ENCODE measurements at places on chromosomes 11 and 22.

DNA sequence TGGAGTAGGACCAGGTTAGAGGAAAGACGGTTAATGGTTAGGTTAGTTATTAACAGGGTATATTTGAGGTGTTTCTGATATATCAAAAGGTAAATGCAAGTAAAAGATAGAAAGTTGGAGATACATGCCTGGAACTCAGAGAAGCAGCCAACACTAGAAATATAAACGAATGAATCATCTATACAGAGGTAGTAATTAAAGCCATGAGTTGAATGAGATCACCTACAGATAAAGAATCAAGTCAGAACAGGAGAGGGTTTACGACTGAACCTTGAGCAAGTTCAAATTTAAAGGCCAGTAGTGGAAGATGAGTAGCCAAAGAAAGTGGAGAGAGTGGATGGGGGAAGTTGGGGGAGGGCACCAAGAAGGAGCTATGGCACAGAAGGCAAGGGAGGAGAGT lies 73.9 kb downstream of the SPON1 start:
- no peak for DNase-seq

DNA sequence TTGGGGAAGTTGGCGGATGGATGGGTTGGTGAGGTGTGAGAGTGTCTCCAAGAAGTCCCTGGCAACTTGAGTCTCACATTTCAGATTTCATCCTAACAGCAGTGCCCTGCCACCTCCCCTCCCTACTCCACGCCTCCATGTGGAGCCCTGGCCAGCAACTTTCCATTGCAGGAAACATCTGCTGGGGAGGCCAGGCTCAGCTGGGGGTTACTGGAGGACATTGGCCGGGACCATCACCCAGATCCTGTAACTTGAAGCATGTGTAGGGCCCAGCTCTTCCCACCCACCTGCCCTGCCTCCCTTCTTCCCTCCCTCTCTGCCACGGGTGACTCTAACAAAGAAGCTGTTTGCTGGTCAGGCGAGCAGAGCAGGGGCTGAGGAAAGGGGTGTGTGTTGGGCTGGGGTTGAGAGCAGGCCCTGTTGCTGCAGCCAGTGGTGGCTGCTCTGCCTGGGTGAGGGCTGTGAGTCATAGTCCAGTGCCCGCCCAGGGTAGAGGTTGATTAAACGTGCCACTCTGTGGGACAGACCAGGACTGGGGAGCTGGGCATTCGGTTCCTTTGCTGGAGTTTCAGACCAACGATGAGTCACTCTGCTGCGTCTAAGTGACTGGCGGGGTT lies 64.0 kb downstream of the SCN3B start:
- DNase-seq = no peak

- peak; percentile 13 for DNase-seq
Measured at GRCh38 chr22:43152003-43152356, 621 bp downstream of the TSPO start.

DNA sequence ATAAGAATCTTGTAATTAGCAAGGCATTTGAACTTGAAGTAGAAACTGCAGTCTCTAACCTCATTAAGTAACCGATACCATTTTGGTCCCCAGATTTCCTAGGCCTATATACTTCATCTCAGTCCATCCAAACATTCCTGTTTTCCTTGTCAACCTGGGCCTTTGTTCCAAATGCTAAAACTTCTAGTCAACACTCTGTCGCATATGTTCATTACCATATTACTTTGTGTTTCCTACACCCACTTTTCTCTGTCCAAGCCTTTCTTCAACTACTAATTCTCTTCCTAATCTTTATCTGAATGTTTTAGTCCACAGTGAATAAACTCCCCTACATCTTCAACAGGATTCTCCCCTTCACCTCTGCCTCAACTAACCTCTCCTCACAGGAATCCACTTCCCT lies 31.4 kb downstream of the MTMR2 start:
- no peak for DNase-seq

GRCh38 chr22:35542157-35542938 lies 1.7 kb downstream of the RASD2 start:
- DNase-seq = no peak

DNA sequence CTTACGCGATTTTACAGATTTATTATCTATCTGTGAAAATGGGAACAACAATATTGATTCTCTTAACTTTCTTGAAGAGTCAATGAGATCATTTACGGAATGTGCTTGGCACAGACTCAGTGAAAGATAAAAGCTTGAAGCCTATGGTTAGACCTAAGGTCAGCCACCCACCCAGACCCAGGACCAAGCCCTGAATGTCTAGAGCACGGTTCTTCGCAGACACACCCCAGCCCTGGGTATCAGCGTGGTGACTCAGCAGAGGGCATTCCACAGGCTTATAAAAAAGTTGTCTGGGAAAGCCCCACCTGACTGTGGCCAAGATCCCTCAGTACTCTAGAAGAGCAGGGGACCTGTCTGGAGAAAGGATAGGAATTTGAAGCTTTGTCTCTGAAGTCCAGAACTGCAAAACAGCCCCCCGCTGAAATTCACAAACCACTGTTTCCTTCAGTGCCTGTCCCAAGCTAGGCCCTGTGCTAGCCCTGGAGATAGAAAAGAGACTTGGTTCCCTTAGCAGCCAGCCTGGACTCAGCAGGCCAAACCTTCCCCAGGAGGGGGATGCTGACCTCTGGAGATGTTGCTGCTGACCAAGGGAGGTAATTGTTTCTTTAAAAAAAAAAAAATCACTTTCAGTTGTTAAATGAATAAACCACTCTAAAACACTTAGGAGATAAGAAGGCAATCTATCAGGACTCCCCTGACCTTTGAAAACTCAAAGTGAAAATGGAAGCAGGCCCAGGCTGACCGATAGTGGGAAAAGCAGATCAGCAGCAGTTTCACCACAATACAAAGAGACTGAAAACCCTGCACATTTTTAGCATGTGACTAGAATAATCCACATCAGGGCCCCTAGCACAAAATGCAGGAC lies 114.0 kb downstream of the ABTB2 start:
- peak; percentile 42 for DNase-seq

GRCh38 chr11:47495011-47495855 lies 46.3 kb upstream of the RAPSN start:
- no peak for DNase-seq

DNA sequence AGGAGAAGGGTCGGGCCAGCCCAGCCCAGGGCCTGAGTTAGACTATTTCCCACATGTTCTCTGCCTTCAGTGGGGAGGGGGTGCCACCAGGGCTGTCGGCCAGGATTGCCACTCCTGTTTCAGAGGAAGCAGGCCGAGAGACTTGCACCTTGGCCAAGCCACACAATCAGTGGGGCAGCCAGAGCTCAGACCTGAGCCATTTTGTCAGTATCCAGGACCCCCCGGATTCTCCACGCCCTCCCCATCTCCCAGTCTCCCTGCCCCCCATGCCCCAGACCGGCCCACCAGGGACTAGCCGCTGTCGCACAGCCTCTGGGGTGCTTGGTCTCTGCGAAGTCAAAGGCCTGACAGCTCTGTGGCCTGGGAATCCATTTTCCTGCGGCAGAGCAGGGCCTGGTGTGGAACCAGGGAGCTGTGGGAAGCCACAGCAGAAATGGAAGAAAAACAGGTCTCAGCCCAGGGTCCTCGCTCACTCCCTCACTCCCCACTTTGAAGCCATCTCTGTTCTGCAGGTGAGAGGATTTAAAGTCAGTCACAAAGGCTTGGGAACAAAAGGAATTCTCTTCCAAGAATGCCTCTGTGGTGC lies 25.5 kb upstream of the MGAT3 start:
- DNase-seq = no peak

DNA sequence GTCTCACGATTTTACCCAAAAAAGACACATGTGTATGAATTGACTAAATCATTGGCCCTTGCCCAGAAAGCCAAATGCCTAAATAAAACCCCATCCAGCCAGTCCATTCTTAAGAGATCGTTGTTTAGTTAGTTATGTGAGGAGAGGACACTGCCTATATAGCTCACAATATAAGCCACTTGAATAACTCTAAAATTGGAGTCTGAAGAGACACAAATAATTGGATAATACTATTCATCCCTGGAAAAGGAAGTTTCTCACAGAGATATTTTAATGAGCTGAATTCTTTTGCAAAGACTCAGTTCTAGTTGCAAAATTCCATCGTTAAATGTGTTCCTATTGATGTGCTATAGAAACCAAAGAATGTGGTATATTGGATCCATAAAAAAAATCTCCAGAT lies 176.7 kb downstream of the SOX6 start:
- no peak for DNase-seq

- DNase-seq = no peak
Measured at GRCh38 chr22:29658176-29658575, 54.7 kb downstream of the NF2 start.

DNA sequence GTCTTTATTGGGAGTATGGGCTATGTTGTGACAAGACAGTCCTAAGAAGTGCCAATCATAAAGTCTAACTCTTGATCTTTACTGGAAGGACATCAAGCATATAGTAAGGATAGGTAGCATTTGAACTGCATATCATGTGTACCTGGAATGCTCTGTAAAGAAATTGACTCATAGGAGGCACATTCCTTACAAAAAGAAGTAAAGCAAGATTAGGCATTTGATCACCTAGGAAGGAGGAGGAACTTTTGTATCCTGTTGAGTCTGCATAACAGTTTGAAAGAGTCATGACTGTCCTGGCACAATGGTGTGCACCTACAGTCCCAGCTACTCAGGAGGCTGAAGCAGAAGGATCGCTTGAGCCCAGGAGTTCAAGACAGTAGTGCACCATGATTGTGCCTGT lies 42.2 kb upstream of the DNAJB7 start:
- no peak for DNase-seq

- DNase-seq = no peak
Measured at GRCh38 chr11:81237139-81237538, 1496.5 kb downstream of the FAM181B start.

- no peak for DNase-seq
Measured at GRCh38 chr11:79092791-79093353, 348.0 kb downstream of the TENM4 start.

DNA sequence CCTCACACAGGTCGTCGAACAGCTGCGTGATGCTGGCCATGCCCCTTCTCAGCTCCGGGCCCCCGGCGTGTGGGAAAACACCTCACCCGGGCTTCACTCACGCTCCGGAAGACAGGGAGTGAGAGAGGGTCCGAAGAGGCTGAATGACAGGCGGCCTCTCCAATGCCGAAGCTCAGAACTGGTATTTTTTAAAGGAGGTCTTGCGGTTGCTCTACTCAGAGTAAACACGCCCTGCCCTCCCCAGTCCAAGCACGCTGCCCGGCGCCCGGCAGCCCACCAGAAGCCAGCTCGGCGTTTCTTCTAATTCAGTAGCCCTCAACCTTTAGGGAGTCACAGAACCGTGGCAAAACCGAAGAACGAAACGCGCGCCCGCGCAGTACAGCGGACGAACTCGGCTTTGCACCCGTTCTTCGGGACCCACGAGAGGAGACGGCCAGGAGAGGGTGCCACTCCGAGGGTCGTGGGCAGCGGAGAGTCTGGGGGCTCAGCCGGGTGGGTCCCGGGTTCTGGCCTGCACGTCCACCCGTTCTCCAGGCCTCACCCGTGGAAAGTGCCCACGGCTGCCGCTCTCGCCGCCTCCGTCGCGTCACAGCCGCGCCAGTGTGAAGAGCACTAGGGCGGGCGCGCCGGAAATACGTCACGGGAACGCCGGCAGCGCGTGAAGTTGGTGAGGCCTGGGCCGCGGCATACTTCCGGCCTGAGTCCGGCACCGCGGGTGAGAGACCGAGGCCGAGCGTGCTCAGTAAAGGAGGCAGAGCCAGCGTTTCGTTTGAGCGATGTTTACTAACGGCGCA lies at the start of gene TUBGCP6:
Gene TUBGCP6, minus strand, starts transcription at position 604 of the 794 bp plus-strand sequence. Its CDS starts 564 bp downstream, at position 40.
- DNase-seq = peak; percentile 95

DNA sequence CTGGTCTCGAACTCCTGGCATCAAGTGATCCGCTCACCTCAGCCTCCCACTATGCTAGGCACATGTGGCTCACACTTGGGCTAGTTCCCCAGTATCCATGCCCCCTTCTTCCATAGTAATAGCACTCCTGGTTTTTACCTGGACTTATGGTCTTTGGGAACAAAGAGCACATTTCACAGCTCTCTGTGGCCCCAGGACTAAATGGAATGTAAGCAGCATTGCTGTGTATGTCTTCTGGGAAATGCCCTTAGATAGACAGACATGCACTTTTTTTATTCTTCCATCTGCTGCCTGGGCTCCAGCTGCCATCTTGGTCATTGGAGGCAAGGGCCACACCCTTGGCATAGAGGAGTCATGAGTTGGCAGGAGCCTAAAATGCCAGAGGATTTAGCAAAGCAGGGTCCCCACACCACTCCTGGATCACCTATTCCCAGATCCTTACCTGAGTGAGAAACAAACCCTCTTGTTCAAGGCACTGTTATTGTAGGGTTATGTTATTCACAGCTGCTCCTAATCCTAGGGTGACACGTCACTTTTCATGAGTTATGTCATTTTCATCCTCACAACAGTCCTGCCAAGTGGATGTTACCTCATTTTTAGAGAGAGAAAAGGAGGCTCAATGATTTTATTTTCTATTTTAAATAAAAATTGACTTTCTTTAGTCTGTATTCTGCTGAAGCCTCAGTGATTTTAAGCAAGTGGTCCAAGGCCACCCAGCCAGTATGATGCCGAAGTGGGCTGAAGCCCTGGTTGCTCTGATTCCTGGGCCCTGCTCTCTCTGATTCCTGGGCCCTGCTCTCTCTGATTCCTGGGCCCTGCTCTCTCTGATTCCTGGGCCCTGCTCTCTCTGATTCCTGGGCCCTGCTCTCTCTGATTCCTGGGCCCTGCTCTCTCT lies 15.7 kb upstream of the GDPD5 start:
- no peak for DNase-seq

- no peak for DNase-seq
Measured at GRCh38 chr11:34907934-34908593, 8.1 kb downstream of the APIP start.

DNA sequence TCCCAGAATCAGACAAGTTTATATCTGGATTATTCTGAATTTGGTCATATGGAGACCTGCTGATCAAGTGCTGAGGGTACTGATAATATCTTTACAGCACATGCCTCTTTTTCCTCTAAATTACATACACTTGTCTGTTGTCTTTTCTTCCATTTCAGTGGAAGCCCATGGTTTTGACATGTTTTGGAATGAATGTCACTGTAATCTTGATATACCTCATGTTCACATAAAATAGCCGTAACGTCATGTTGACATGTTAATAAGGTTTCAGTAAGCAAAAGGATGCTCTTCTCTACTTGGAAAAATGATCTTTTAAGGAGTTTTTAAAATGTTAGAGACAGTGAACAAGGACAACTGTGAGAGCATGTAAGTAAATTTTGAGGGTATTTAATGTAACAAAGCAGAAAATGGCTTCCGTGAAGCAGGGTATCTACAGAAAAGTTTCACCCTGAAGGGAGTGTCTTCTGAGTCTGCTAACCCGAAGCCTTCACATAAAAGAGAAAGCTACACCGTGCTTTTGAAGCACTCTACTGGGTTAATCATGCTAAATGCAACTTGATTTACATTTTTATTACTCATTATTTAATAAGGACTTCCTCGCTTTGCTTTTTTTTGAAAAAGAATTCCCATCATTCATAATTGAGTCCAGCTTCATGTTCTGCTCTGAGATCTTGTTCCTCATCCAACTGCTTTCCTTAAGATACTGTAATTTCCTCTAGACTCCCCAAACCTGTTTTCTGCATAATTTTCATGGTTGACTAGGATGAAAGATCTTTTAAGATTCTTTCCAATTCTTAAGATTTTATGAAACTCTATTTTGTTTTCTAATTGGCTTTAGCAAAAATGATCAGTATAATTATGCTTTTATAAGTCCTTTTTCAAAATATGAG lies 56.2 kb downstream of the YAP1 start:
- DNase-seq = no peak

GRCh38 chr22:43533656-43534428 lies 122.0 kb downstream of the MPPED1 start:
- no peak for DNase-seq

- DNase-seq = no peak
Measured at GRCh38 chr11:100757646-100758045, 70.6 kb downstream of the ARHGAP42 start.
